GM10248 (cell line): ENCODE measurements at places on chromosomes 12 and 14.

DNA sequence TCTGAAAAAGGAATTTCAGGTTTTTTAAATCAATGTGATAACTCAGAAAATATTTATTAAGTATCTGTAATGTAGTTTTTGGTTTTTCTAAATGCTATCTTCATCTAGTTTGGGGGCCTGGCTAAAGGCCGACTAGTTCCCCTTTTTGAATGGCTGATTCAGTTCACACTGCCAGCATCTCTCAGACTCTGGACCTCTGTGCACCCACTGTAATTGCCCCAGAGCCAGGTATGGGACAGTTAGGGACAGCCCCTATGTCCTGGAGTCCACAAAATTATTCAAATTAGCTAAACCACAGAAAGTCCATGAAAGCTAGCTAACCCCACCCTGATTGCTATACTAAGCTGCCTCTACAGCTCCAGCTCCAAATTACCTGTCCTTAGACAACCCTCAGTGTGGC is 49.1 kb upstream of the RGS6 start:
- peak; percentile 20 for DNase-seq

- no peak for DNase-seq
These were observed 103.6 kb downstream of the SCFD1 start for GRCh38 chr14:30725763-30726162.

GRCh38 chr12:63006536-63006935 is 71.6 kb upstream of the PPM1H start:
- DNase-seq = no peak

- no peak for DNase-seq
These were observed 33.4 kb downstream of the POLE start for GRCh38 chr12:132653567-132654290.

DNA sequence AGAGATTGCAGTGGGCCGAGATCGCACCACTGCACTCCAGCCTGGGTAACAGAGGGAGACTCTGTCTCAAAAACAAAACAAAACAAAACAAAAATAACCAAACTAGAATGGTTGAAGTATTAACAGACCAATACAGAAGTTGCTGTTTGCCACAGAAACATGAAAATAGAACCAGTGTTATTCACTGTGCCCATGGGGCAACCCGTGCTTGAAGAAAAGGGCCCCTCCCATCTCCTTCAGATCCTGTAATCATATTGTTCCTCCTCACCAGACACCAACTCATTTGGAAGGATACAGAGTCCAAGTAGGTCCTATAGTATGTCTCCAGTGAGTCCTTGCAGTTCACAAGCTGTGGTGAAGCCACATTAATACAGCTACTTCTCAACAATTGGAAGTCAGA is 30.9 kb downstream of the SLC35F4 start:
- DNase-seq = no peak

GRCh38 chr14:104600805-104601204 is 3.8 kb downstream of the TMEM179 start:
- no peak for DNase-seq

DNA sequence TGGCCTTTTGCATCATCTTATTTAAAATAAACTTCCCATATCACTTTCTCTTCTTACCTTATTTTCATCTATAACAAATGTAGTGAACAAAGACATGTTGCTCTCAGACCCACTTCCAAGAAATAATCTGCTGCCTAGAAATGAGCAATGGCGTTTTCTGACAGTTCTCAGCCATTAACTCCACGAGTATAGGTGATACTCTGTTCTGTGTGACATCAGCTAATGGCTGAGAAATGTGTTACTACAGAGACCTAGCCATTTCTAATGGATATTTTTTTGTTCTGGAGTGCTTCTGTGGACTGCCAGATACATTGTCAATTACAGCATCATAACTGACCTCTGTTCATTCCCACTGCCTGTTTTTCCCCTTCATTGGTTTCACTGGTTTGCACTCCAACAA is 67.8 kb downstream of the CCDC59 start:
- DNase-seq = no peak

- DNase-seq = no peak
These were observed 18.9 kb downstream of the ARL6IP4 start for GRCh38 chr12:122999196-122999946.

- DNase-seq = no peak
These were observed 2.2 kb upstream of the KLRG1 start for GRCh38 chr12:8987163-8987562.

DNA sequence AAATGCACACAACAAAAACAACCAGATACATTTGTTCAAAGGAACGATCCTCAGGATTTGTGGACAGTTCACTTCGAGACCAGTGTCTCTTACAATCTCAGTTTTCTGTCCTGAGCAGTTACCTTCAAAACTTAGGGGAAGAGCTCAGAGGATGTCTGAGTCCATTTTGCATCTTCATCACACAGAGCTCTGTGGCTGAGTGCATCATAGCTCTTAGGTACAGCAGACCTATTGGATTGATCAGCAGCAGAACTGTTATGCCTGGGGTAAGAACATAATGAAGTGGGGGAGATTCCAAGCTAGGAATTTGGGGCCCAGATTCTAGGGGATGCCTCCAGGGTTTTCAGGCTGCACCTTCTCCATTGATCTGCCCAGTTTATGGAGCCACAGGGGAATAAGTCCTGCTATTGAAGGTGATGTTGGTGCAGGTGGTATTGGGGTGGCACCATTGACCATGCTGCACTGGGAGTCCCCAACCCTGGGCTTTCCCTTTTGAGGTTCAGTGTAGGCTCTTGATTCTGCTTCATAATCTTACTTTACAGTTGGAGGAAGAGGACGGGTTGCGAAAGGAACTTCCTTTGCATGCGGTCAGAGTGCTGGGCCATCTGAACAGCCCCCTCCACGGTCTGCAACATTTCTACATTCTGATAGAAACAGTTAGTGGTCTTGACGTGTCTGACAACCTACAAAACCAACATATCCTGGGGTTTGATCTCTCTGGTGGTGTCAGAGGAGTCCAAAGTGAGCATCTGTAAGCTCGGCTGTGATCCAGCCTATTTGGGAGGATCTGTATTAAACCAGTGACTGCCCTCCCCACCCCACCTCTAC is 112.8 kb downstream of the CHST11 start:
- peak; percentile 58 for DNase-seq

- DNase-seq = peak; percentile 51
These were observed 1.0 kb downstream of the SH2B3 start for GRCh38 chr12:111406474-111407376.

DNA sequence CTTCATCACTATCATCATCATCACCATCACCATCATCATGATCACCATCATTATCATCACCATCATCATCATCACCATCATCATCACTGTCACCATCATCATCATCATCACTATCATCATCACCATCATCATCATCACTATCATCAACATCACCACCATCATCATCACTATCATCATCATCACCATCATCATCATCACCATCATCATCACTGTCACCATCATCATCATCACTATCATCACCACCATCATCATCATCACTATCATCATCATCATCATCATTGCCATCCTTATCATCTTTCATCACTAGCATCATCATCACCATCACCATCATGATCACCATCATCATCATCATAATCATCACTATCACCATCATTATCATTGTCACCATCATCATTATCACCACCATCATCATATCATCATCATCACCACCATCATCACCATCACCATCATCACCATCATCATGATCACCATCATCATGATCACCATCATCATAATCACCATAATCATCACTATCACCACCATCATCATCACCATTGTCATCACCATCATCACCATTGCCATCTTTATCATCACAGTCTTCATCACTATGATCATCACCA is 38.1 kb downstream of the SVOP start:
- DNase-seq = no peak

DNA sequence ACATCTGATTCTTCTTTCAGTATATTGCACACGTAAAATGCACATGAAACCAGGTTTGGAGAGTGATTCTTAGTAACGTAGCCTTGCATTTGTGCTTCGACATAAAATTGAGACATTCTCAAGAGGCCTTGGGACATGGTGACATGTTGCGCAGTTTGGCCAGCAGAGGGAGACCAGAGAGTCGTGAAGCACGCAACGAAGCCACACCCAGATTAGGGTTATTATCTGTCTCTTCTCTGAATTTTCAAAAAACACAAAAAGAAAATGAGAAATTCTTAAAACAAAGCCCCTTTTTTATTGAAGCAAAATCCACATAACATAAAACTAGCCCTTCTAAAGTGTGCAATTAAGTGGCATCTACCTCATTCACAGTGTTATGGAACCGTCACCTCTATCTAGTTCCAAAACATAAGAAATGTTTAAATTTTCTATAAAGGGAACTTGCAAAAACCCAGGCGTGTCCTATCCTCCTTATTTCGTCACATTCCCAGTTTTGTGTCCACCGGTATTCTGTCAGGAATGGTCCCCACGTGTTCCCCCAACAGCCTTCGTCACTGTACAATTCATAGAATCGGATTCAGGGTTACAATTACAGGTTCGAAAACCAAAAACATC is 108.8 kb upstream of the ATF7IP start:
- peak; percentile 56 for DNase-seq

DNA sequence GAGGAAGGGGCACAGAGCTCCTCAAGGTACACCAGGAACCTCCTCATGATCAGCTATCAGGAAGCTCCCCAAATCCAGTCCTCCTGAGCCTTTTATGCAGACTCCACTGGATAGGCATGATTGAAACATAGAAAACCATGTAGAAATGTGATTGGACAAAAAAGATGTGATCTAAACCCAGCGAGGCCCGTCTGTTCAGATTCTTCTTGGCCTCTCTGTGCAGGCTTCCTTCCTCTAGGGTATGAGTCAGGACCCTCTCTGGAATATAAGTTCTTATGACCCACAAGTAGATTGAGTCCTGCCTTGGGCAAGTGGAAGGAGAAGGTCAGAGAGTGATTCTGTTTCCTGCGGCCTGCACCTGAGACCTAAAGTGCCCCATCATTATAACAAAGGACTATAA is 166.3 kb downstream of the PHLDA1 start:
- DNase-seq = no peak

GRCh38 chr14:61088081-61088480 is 107.0 kb downstream of the SLC38A6 start:
- DNase-seq = no peak

GRCh38 chr12:81530352-81530751 is 228.8 kb downstream of the PPFIA2 start:
- DNase-seq = no peak

- no peak for DNase-seq
These were observed 13.9 kb upstream of the PITPNM2 start for GRCh38 chr12:123164710-123165261.
